Forelimb muscle (tissue), 1 donor: ENCODE measurements at places on chromosomes 13 and 19. TPM values are rescaled to one million over a fixed set of nuclear protein-coding genes. Genes with fewer than 3 reads are reported as not detected.

The KLK14 gene
- polyA plus RNA-seq = 0.34 TPM

The SIGLEC9 gene
- polyA plus RNA-seq = 0.65 TPM

The FLT3LG gene
- 3.2 TPM for polyA plus RNA-seq

The FBN3 gene
- polyA plus RNA-seq = 6.4 TPM

The GZMM gene
- 0.49 TPM for polyA plus RNA-seq

The NLRP11 gene
- polyA plus RNA-seq = not detected

The FLT1 gene
- 14.4 TPM for polyA plus RNA-seq
